Dermis blood vessel endothelial cell (primary cell): ENCODE measurements at places on chromosomes 4 and X. TPM values are rescaled to one million over a fixed set of nuclear protein-coding genes. Genes with fewer than 3 reads are reported as not detected.

GRCh38 chrX:31233941-31234496 lies 162.2 kb upstream of the FTHL17 start:
- no peak for DNase-seq

DNA sequence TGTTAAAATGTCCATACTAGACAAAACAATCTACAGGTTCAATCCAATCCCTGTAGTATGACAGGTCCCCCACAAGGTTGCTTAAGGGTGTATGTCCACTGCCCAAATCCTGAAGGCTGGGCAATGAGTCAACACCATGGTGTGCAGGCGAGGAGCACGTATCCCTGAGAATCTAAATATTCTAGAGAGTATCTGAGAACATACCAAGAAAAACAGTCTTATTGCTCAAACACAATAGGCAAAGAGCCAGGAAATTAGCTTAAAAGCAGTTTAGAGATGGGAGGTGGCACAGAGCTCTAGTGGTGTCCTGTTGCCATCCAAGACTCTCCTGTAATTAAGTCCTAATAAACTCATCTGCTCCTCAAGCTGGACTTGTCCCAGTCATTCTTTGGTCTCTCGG lies 37.0 kb downstream of the RCHY1 start:
- DNase-seq, result no peak

GRCh38 chrX:49137492-49137891 lies 14.0 kb upstream of the GPKOW start:
- DNase-seq, result peak; percentile 83

DNA sequence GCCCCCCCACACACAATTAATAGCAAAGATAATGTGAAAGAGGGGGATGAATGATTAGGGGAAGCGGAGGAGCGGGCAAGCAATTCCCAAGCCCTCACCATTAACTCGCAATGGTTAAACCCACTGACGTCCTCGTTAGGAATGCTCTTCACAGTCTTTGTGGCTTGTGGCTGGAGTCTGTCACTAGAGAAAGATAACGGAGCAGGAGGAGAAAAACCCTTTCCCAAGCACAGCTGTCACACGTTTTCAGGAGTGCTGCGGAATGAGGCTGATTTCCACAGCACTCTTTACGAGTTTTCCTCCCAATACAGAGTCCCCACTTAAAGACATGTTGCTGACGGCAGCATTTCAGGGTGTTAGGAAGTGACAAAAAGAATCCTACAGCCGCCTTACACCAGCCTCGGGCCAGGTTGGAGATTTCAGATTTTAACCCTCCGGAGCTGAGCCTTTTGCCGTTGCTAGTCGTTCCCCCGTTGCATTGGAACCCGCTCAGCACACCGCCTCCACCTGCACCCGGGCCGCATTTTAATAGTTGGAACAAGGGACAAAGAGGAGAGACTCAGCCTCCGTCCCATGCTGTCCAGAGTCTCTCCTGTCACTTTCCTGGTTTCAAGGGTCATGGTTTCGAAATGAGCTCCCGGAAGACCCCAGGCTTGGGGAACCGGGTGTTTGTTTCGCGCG lies 92.2 kb downstream of the GEMIN8 start:
- no peak for DNase-seq

- peak; percentile 55 for DNase-seq
Measured at GRCh38 chr4:184413261-184414046, 60.9 kb downstream of the IRF2 start.

- DNase-seq, result no peak
Measured at GRCh38 chr4:149719357-149719756, 96.3 kb downstream of the IQCM start.

GRCh38 chr4:2545321-2546013 lies 9.0 kb downstream of the FAM193A start:
- no peak for DNase-seq

DNA sequence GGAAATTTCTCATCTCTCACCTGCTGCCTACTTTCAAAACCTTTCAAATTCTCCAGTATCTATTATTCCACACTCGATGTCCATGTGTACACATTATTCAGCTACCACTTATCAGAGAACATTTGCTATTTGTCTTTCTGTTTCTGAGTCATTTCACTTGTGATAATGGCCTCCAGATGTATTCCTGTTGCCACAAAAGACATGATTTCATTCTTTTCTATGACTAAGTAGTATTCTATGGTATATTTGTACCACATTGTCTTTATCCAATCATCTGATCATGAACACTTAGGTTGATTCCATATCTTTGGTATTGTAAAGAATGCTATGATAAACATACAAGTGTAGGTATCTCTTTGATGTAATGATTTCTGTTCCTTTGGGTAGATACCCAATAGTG lies 310.1 kb upstream of the SPOCK3 start:
- no peak for DNase-seq

DNA sequence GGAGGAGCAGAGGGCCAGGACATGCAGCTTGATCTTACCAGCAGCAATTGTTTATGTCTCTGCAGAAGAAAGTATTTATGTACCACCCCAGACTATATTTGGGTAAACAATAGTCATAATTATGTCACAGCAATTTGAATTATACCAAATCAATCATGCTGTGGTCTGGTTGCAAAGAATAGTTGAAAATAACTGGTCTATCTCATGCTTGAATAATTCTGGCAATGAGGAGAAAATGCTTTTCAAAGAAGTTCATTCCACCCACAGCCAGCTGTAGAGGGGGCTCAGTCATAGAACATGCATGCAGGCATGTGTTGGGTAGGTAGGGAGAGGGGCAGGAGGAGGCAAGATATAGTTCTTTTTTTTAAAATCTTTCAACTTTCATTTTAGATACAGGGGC lies 399.2 kb downstream of the IL15 start:
- DNase-seq, result no peak

- DNase-seq, result no peak
Measured at GRCh38 chr4:143617994-143618679, 82.3 kb downstream of the FREM3 start.

GRCh38 chr4:79209081-79209480 lies 116.8 kb downstream of the NAA11 start:
- DNase-seq, result no peak

DNA sequence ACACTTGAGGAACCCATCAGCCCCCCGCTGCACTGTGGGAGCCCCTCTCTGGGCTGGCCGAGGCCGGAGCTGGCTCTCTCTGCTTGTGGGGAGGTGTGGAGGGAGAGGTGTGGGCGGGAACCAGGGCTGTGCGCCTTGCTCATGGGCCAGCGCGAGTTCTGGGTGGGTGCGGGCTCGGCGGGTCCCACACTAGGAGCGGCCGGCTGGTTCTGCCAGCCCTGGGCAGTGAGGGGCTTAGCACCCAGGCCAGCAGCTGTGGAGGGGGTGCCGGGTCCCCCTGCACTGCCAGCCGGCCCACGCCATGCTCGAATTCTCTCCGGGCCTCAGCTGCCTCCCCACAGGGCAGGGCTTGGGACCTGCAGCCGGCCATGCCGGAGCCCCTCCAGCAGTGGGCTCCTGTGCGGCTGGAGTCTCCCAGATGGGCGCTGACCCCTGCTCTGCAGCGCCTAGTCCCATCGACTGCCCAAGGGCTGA lies 430.2 kb downstream of the FAT4 start:
- DNase-seq, result no peak

GRCh38 chrX:40283981-40284380 lies 186.2 kb upstream of the BCOR start:
- no peak for DNase-seq

- no peak for DNase-seq
Measured at GRCh38 chr4:189305500-189305899, 635.2 kb upstream of the FRG1 start.

GRCh38 chr4:35125995-35126712 lies 1118.2 kb downstream of the ARAP2 start:
- DNase-seq, result no peak

DNA sequence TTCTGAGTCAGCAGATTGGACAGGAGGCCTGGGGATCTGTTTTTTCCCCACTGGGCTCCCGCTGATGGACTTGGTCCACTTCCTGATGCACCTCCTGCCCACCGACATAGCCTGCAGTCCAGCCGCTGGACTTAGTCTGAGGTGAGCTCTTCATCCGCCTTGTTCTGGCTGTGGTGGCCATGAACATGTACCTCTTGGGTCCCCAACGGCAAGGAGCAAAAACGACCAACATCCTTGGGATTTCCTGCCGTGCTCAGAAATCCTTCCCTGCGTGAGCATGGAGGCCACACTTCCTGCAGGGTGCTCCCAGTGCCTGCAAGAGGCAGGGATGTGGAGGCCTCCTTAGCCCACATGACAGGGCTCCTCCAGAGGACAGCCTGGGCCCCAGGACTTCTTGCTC lies 76.8 kb downstream of the CRMP1 start:
- no peak for DNase-seq

DNA sequence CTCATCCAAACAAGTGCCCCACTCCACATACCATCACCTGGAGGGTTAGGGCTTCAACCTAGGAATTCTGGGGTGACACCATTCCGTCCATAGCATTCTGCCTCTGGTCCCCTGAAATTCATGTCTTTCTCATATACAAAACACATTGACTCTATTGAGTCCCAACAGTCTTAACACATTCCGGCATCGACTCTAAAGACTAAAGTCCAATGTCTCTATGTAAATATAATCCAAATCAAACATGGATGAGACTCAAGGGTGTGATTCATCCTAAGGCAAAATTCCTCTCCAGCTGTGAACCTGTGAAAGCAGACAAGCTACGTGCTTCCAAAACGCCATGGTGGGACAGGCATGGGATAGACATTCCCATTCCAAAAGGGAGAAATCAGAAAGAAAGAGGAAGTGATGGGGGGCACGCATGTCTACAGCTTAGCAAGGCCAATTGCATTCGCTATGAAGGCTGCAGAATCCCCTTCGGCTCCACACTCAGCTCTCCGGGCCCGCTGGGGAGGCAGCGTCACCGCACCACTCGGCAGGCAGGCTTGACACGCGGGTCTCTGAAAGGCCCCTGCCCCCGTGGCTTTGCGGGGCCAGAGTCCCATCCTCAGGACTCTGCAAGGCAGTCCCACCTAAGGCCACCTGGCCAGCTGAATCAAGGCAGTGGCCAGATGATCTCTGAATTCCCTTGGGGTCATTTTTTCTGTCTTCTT lies 53.2 kb downstream of the ADRA2C start:
- DNase-seq, result no peak

DNA sequence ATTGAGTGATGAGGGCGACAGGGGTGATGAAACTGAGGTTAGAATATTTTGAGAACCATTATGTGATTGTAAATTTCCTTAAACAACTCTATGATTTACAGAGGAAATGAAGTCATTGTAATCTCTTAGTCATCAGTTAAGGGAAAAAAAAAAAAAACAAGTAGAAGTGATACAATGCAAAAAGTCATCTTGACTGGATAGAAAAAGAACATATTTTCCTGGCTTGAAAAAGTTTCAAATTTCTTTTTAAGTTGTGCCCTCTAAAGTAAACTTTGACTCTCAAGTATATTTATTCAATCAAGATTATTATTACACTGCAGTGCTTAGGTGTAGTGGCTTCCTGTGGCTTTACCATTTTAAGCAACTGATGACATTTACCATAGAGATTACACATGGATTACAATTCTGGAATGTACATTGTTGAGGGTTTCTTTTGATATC lies 40.6 kb downstream of the GABRB1 start:
- peak; percentile 57 for DNase-seq

GRCh38 chrX:48996969-48997368 lies 5.1 kb downstream of the GRIPAP1 start:
- DNase-seq, result peak; percentile 13

GRCh38 chrX:79169484-79169883 lies 25.0 kb downstream of the GPR174 start:
- DNase-seq, result no peak

DNA sequence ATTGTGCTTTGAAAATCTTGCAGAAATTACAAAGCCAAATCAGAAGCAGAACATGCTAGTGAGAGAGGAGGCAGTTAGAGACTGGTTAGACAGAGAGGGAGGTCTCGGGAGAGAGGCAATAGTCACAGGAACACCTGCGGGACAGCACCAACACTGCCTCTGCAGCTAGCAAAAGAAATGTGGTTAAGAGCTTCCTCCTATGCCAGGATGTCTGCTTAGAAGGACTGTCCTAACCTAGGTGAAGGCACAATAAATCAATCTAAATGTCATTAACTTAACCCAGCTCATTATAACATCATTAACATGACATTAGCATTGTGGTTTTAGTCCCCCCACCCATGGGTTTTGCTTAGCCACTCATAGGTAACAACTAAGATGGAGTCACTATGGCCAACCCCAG lies 726.7 kb downstream of the PCDH18 start:
- DNase-seq, result no peak

DNA sequence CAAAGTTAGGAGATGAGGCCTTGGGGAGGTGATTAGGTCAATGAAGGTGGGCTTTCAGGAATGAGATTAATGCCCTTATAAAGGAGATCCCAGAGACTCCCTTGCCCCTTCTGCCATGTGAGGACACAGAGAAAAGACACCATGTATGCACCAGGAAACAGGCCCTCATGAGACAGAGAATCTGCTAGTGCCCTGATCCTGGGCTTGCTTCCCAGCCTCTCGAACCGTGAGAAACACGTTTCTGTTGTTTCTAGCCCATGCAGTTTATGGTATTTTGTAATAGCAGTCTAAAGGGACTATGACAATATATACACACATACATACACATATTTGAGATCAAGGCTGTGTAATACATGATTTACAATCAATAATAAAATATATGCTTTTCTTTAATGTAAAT lies 41.4 kb upstream of the ENPP6 start:
- no peak for DNase-seq

DNA sequence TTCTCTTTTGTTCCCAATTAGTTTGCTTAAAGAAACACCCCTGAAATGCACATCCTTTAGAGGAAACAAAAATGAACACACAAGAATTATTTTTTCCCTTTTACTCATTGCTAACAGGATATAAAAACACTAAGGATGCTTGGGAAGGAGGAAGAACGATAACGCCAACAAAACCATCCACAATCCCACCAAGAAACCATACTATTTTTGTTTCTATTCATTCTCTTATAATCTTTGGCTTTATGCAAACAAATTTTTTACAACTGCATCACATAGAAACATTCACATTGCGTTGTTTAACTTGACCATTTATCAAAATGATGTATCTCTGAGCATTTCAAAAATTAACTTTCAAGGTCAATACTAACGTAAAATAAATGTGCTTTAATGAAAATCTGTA lies 12.0 kb downstream of the APBB2 start:
- DNase-seq, result peak; percentile 41

Gene PGAM4
- total RNA-seq, result 0.28 TPM in 1 of 2 replicates, not detected in the other

Gene BEX5
- total RNA-seq, result 0.17 TPM in 1 of 2 replicates, not detected in the other

Gene CXCR3
- total RNA-seq, result not detected in 2 replicates

Gene DYNLT3
- total RNA-seq, result 31.0 and 34.0 TPM in 2 replicates
